ENCODE measurements at places on chromosomes 1 and 21.

- DNase-seq, result no peak
These were observed 409.5 kb downstream of the PLPP3 start for GRCh38 chr1:56169856-56170255.

DNA sequence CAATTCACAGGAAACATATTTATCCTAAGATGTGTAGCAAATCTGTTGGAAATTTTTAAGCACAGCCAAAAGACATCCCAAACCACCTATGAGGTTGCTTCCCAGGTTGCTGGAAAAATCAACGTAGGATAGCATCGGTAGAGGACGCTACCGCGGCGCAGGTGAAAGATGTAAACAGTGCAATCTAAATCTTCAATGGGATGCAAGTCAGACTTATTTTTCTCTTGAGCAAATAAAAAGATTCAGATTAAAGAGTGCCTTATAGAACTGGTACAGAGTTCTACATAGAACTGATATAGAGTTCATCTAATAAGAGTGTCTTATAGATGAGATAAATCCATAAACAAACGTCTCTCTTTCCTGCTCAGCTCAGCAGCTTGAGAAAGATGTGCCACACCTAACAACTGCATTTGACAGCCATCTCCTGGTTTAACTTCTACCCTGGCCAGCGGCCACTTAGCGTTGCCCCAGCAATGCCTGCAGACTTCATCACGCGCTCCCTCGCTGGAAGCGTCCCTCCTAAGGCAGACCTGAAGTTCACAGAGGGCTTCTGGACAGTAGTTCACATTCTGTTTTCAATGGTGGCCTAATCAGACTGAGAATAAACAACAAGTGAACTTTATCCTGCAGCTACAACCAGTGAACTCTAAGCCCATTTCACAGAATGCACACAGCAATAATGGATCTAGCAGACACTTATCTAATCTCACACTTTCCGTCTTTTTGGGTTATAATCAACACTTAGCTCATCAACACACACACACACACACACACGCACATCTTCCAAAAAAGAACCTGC is 164.5 kb downstream of the TOMM20 start:
- no peak for DNase-seq

DNA sequence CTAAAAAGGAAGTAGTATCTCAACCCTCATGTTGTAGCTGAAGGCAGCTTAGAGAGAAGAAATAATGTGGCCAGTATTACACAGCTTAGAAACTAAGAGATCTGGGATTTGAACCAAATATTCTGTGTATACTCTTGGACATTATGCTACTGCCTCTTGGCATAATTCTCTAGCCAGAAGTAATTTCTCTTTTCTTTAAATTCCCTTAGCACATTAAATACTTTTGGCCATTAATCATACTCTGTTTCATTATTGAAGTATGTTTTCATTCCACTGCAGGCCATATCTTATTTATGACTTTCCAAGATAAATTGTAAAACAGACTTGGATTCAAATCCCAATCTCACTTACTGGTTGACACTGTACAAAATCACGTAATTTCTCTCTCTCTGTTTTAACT is 181.3 kb upstream of the SPAG17 start:
- DNase-seq, result no peak

DNA sequence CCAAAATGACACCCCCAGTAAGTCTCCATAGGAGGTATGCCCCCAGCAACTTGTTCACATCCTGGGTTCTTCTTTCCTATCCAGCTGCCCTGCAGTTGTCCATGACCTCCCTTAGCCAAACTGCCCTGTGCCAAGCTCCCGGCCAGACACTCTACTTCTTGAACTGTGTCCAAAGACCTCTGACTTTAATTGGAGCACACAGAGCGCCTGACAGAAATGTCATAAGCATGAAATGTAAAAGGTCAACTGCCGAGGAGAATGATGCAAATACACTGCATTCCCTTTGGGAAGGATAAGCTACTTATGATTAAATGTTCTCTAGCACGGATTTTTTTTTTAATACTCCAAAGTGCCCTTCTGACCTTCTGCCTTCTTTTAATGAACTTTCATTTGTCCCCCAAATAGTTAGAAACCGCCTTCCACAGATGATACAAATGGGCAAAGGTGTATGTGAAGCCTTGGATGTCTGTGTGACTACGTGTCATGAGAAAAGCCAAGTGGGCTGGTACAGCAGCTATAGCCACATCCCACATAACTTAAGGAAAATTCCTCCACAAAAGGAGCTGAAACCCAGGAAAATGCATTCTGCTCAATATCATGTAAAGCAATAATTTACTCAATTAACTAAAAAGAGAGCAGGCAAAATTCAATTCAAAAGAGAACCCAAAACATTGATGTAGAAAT is 26.8 kb downstream of the PALMD start:
- no peak for DNase-seq

GRCh38 chr1:14377386-14377785 is 221.1 kb upstream of the KAZN start:
- peak; percentile 23 for DNase-seq

DNA sequence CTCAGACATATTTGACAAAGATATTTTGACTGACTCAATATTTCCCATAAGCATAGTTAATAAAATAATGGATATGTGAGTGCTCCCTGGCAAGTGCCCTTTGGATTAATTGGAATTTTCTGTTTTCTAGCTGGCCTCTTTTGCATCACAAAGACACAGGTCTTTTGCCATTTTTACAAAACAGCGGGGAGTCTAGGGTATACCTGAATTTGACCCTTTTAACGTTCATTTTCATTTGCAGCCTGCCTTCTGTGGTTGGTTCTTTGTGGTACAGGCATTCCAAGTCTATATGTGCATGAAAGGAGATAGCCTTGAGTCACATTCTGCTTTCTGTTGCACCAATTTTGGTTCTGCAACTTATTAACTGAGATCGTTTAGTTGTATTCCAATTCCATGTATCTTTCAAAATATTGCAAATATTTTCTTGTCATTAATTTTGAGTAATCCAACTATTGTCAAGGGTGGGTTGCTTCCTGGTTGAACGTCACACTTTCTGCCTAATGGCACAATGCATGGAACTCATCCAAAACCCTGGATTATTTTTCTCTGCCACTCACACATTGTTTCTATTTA is 171.7 kb downstream of the CRB1 start:
- no peak for DNase-seq

GRCh38 chr1:178344513-178345091 is 152.2 kb downstream of the CLEC20A start:
- no peak for DNase-seq

DNA sequence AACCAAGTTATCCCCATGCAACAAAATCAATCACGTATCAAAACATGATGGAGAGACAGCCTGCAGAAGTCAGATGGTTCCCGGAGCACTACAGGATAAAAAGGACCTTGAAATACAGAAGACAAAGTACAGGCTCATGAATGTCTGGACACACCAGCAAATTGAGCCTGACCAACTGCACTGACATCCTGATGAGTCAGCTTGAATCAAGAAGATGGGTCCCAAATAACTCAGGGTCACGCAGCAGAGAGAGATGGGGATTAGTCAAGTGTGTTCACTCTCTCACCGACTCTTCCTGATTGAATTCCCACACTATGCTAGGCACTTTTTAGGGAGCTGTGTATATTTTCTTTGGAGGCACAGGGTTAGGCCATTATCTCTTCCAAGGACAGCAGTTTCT is 71.1 kb upstream of the DIRAS3 start:
- DNase-seq, result no peak

DNA sequence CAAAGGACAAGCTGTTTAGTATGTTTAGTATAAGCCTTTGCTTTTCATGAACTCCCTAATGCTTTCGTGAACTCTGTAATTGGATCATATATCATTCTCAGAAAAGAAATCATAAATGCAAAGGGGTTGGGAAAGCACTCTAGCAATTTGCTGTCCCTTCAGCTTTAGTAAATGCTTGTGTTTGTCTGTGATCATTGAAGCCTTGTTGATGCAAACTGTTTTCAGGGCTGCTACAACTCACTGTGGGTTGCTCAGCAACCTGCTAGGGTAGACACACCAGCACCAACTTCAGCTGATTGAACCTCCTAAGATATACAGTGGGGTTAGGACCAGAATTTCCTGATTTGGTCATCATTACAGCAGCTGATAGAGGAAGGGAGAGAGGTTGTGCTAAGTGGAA is 95.0 kb downstream of the SGIP1 start:
- no peak for DNase-seq

- DNase-seq, result no peak
These were observed 58.2 kb downstream of the MRPS6 start for GRCh38 chr21:34131586-34131985.

DNA sequence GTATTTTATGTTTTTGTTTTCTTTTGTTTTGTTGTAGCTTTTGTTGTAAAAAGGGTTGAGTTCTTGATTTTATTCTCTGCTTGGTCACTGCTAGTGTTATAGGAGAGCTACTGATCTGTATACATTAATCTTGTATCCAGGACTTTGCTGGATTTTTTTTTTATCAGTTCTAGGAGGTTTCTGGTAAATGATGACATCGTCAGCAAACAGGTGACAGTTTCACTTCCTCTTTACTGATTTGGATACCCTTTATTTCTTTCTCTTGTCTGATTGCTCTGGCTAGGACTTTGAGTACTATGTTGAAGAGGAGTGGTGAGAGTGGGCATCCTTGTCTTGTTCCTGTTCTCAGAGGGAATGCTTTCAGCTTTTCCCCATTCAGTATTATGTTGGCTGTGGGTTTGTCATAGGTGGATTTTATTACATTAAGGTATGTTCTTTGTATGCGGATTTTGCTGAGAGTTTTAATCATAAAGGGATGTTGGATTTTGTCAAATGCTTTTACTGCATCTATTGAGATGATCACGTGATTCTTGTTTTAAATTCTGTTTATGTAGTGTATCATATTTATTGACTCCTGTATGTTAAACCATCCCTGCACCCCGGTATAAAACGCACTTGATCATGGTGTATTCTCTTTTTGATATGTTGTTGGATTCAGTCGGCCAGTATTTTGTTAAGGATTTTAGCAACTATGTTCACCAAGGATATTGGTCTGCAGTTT is 905.7 kb downstream of the LTN1 start:
- no peak for DNase-seq

DNA sequence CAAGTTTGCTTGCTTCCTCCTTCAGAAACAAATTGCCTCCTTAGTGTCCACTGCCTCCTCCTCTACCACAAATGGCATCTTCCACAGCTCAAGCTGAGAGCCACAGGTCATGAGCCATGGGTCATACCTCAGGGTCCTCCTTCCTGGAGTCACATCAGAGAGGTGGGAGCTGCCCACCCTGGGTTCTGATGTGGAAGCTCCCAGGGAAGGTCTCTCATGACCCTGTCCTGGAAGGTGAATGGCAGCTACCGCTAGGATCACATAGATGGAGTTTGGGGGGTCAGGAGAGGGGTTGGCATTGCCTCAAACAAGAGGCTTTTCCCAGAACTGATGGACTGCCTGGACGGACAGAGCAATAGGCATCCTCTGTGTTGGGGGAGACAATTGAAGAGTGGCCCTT is 321.4 kb downstream of the MATN1 start:
- DNase-seq, result no peak

GRCh38 chr1:55262822-55263221 is 47.7 kb upstream of the USP24 start:
- DNase-seq, result peak; percentile 7

GRCh38 chr1:223214261-223214807 is 71.3 kb upstream of the TLR5 start:
- no peak for DNase-seq

DNA sequence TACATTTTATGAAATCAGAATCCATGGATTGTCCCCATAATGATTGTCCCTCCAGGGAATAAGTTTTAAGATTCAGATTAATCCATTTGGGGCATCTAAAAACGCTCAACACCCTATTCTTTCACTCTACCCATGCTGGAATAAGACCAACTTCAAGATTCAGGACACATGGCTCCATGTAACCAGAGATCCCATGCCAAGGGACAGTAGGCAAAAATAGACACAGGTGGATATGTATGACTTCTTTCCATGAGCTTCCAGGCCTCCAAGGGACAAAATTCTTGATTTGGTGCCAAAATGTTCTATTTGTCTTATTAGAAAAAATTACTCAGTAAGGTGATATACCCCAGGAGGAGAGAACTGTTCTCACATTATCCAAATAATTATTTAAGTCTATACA is 178.8 kb downstream of the NRIP1 start:
- DNase-seq, result no peak

DNA sequence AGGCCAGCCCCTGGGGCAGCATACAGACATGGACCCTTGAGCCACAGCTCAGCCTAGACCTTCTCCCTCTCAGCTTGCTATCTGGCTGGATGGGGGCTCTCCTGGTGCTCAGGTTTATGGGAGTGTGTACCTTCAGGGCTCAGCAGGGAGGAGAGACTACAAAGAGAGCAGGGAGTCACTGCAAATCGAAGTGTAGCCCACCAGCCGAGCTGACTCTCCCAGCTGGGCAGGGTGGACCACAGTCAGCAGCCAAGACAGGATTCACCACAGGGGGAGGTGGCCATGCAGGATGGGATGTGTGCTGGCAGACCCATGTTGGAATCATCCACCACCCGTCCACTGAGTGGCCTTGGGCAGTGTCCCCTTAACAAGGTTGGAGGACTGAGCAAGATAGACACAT is 78.3 kb downstream of the GLIS1 start:
- no peak for DNase-seq

GRCh38 chr1:172673761-172674160 is 14.9 kb downstream of the FASLG start:
- DNase-seq, result no peak

DNA sequence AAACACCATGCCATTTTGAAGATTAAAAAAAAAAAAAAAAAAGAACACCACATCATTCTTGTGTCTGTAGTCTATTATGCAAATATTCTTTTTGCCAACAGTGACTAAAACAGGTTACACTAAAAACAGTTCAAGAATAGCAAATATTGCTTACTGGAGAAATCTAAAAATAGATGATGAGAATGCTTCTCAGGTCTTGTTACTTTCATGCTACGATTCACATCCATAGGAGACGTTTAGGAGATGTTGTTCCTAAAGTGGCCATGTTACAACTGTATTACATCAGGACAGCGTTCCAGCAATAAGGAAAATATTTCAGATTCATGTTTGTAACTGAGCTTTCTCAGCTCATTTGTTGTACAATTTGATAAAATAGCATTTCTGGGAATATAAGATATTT is 32.3 kb downstream of the RAB3GAP2 start:
- no peak for DNase-seq

DNA sequence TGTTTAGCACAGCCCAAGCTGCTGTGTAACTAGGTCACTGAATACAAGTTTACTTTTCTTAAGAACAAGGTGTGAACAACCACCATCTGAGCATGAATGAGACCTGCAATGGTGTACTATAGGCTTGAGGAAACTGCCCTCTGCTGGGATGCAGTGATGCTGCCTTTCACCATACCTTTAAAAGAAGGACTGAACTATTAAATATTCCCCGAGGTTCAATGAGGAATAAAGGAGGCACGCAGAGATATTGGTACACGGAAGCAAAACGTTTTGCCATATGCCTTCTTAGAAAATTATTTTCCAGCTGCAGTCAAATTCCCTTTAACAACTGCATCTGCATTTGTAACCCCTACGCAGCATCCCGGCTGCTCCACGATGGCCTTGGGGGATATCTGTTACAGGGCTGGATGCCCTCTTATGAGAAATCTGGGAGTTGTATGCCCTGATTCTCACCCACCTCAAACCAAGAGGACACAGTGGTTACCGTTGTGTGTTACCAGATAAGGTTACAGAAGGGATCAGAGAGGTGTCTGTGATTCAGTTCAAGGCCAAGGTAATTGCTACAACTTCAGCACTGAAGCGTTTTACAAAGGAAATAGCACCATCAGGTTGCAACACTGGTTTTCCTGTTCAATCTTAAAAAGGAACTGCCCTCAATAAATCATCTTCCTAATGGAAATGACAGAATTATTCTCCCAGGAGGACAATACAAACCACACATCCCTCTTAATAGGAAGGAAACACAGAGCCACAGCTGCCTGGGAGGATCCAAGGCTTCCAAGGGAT is 470.5 kb downstream of the LTN1 start:
- no peak for DNase-seq

GRCh38 chr21:44948426-44949120 is 8.7 kb downstream of the SLX9 start:
- DNase-seq, result no peak

Measured in T1000 (cell line).